ENCODE measurements at places on chromosomes 13 and 19.

DNA sequence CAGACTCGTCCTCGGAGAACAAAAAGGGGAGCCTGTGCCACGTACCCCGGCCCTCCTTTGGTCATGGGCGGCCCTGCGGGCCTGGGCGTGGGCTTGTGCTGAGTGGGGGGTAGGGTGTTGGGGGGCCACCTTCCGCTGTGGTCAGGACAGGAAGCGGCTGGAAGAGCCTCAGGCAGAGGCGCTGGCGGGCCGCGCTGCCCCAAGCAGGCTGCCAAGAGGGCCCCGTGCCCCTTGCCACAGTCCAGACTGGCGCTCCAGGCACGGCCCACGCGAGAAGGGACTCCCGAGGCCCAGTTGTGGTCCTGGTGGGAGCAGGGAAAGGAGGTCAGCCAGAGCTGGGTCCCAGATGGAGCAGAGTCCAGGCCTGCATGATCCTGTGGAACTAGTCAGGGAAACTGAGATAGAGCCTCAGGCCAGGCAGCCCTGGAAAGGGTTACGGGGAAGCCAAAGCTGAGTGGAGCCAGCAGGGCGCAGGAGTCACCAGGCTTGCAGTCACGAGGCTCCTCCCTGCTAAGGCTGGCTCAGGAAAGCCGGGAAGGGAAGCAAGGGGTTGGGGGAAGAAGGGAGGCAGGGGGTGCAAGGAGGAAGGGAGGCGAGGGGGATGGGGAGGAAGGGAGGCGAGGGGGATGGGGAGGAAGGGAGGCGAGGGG is 135.0 kb downstream of the CRYL1 start:
- DNase-seq = no peak

- no peak for DNase-seq
Observed at GRCh38 chr19:3683405-3684053, 16.7 kb downstream of the PIP5K1C start.

- no peak for DNase-seq
Observed at GRCh38 chr19:13539332-13539731, 33.1 kb upstream of the CACNA1A start.

DNA sequence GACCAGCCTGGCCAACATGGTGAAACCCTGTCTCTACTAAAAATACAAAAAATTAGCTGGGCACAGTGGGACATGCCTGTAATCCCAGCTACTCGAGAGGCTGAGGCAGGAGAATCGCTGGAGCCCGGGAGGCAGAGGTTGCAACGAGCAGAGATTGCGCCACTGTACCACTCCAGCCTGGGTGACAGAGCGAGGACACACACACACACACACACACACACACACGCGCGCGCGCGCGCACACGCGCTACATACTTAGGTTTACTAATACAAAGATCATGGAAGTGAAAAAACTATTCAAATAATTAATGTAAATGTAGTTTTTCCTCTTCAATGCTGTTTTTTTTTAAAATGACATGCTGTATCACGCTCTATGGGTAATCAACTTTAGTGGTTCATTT is 58.5 kb upstream of the ZDHHC20 start:
- DNase-seq = no peak
